ENCODE measurements at places on chromosomes 13 and 19.

- DNase-seq, result no peak
Observed at GRCh38 chr19:30439310-30439709, 67.1 kb downstream of the ZNF536 start.

DNA sequence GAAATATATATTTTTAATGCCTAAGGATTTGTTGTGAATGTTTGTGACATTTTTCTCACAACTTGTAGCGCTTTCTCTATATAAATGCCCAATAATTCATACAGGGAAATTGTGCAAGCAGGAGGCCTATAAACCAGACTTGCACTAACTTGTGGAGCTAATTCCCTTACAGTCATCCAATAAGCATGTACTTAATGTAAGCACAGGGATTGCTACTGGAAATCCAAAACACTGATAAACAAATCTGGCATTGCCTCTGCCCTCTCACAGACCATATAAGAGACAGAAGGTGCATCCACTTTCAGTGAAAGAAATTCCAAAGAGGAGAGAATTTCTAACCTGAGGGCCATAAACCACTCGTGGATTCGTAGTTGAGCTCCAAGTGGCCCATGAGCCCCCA, 518.8 kb downstream of the MYO16 start:
- DNase-seq, result no peak

- DNase-seq, result no peak
Observed at GRCh38 chr13:81916461-81916860, 1575.5 kb upstream of the SPRY2 start.

GRCh38 chr13:62643007-62643483, 1227.4 kb upstream of the PCDH20 start:
- no peak for DNase-seq

- no peak for DNase-seq
Observed at GRCh38 chr13:99228737-99229691, 28.4 kb downstream of the UBAC2 start.

DNA sequence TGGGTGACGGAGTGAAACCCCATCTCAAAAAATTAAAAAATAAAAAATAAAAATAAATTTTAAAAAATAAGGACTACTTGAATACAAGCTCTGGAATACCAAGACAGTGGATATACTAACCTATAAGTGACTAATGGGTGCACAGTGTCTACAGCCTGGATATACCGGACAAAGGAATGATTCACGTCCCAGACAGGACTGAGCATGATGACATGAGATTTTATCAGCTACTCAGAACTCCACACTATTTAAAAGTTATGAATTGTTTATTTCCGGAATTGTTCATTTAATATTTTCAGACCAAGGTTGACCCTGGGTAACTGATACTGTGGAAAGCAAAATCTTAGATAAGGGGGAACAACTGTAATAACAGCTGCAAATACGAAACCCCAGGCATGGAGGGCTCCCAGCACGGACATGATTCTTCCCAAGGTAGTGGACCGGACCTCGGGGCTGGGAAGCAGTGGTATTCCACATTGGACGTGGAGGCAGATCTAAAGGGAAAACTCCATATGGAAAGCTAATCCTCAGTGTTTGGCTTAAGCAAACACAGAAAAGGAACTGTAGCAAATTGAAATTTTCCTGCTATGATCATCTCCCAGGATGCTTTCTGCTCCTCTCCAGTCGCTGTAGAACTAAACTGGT, 102.6 kb upstream of the TSHZ3 start:
- DNase-seq, result no peak

GRCh38 chr13:25088562-25089221, 7.2 kb upstream of the PABPC3 start:
- no peak for DNase-seq

DNA sequence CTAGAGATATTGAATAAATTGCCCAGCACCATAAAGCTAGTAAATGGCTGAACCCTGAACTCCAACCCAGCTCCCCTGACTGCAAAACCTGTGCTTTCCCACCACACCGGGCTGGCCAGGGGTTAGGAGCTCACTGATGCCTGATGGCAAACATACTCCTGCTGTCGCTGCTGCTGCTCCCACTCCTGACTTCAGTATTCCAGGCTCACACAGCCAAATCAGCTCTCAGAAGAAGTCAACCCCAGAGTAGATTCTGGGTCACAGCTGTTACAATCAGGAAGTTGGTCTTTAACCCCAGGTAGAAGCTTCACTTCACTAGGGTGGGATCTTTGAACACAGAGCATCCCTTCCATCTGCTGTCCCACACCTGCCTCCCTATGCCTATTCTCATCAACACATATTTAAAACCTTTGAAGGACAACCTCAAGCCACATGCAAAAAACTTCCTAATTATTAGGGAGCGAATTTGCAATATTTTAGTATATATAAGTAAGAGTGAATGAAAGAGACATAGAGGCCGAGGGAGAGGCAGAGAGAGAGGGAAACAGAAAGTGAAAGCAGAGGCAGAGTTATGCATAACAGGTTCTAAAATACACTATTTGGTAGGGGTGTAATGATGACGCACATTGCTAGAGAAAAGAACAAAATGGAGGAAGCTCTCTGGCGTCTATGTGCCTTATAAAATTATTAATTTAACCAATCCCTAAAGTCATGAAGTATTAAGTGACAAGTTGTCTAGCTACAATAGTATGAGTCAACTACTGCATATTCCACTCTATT, 99.4 kb upstream of the SERP2 start:
- peak; percentile 7 for DNase-seq

DNA sequence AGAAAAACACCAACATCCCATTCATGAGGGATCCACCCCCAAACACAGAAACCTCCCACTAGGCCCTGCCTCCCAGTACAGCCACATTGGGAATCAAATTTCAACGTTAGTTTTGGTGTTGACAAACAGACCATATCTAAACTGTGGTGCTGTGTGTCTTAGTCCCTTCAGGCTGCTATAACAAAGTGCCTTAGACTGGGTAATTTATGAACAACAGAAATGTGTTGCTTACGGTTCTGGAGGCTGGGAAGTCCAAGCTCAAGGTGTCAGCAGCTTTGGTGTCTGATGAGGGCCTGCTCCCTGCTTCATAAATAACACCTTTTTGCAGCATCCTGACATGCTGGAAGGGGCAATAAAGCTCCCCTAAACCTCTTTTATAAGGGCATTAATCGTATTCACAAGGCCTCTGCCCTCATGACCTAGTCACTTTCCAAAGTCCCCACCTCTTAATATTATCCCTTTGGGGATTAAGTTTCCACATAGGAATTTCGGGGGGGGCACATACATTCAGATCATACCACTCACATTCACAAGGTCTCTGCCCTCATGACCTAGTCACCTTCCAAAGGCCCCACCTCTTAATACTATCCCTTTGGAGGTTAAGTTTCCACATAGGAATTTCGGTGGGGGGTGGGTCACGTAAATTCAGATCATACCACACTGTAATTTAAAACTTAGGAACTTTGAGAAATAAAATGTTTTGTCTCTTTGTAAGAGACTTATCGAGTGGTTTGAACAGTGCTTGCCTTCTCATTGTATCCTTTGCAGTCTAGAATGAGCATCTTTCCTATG, 27.5 kb downstream of the ZNF507 start:
- DNase-seq, result no peak

- no peak for DNase-seq
Observed at GRCh38 chr19:18377026-18377425, 8.9 kb upstream of the GDF15 start.

- no peak for DNase-seq
Observed at GRCh38 chr13:100984085-100984705, 309.6 kb upstream of the TMTC4 start.

GRCh38 chr19:9917321-9917720, 19.0 kb downstream of the OLFM2 start:
- no peak for DNase-seq

GRCh38 chr19:34998777-34999497, 1.2 kb upstream of the GRAMD1A start:
- no peak for DNase-seq

DNA sequence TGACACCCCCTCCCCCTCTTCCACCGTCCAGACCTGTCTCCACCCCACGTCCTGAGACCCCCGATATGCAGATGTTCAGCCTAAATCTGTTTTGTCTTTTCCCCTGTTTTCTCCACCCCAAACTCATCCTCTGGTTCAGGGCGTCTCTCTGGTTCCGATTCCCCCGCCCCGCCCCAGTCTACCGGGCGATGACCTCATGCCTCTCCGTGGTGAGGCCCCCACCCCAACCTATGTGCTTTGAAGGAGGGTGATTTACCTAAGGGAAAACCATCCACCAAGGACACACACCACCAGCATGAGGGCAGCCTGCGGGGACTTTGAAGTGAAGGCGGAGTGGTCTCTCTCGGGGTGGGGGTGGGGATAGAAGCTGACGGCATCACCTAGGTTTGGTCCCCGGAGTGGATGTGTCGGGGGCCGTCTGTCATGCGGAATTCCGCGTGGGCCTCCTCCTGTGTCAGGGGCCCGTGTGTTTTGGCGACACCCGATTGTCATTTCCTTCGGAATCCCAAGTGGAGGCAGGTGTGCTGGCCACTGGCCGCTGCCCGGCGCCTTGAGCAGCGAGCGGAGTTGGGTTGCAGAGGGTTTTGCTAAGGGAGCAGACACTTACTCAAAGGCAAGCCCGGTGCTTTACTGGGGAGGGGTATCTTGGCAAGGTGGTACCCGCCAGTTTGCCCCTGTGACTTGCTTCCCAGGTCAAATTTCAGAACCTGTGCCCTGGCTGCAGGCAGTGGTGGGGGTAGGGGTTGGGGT, 1.4 kb downstream of the FZR1 start:
- peak; percentile 52 for DNase-seq

- DNase-seq, result no peak
Observed at GRCh38 chr19:44344255-44344654, 12.2 kb downstream of the ZNF112 start.

DNA sequence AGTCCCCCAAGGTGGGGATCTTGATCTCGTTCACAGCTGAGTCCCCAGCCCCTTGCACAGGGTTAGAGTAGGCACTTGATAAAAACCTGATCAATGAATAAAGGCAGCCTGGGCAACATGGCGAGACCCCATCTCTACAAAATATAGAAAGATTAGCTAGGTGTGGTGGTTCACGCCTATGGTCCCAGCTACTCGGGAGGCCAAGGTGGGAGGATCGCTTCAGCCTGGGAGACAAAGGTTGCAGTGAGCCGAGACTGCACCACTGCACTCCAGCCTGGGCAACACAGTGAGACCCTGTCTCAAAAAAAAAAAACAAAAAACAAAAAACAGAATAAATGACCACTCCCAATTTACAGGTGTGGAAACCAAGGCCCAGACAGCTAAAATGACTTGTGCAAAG, 4.8 kb downstream of the YIF1B start:
- no peak for DNase-seq

DNA sequence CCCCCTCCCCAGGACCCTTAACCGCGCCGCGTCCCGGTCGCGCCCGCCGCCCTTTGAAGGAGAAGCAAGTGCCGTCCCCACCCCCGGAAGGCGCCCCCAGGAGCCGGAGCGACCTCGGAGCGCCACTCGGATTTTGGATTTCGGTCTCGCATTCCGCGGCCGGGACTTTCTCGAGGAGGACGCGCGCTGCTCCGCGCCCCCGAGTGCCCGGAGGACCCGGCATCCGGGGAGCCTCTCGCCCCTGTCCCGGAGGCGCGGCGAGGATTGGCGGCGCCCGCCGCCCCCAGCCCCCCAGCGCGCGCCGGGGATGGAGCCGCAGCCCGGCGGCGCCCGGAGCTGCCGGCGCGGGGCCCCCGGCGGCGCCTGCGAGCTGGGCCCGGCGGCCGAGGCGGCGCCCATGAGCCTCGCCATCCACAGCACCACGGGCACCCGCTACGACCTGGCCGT, 1.6 kb downstream of the MIDN start:
- no peak for DNase-seq

DNA sequence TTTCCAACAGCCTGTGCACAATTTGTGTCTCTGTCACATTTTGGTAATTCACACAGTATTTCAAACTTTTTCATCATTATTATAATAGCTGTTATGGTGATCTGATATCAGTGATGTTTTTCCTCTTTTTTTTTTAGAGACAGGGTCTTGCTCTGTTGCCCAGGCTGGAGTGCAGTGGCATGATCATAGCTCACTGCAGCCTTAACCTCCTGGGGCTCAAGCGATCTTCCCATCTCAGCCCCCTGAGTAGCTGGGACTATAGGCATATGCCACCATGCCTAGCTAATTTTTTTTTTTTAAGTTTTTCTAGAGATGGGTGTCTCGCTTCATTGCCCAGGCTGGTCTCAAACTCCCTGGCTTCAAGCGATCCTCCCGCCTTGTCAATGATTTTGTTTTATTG, 5.8 kb downstream of the MARK4 start:
- DNase-seq, result no peak

DNA sequence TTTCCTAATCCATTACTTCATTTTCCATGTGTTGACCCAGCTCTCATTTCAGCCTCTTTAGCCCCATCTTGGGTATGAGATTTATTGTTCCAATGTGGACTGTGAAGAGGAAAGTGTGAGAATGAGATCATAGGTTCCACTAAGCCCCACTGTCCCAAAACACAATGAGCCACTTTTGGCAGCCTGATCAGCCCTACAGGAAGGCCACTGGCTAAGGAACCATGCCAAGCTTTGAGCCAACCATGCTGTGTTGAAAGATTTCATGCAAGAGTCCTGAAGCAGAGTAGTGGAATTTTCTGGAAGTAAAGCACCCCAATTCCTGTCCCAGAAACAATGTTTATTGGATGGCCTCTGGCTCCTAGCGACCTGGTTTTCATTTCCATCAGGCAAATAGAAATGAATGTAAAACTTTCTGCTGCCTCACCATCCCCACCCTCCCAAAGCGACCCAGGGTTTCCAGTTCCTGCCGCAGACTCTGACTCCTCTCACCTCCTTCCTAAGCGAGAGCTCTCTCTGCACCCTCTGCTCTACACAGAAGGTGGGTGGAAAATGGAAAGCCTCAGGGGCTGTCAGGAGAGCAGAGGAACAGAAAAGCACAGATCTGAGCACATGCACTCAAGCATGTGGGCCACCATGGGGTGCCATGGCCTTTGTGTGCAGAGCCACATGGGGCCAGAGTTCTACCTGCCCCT, 73.1 kb downstream of the KCTD12 start:
- no peak for DNase-seq

DNA sequence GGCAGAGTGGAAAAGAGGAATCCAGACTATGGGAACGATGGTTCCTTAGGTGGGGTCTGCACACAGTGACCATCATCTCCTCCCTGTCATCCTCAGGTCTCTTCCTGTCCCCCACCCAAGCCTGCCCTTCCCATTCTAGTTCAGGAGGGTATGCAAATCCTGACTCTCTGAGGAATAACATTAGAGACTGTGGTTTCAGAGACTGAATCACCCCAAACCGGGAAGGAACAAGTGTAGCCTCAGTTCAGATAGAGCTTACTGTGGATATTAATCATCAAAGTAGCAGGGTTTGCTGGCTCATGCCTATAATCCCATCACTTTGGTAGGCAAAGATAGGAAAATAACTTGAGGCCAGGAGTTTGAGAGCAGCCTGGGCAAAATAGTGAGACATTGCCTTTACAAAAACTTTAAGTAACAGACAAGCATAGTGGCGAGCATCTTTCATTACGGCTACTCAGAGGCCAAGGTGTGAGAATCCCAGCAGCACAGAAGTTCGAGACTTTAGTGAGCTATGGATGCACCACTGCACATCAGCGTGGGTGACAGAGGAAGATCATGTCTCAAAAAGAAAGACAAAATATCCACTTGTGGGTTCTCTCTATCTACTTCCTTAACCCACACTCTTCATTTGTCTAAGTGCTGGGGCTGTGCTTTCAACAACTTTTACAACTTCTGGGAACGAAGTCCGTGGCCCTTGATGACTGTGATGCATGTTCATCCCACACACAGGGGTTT, 19.3 kb upstream of the LGALS13 start:
- DNase-seq, result no peak

All from stimulated activated CD4-positive, alpha-beta T cell treated with anti-CD3 and anti-CD28 coated beads, Interleukin-4, amount 100 ng/mL, for 1 hour (primary cell).